ENCODE measurements at places on chromosomes 4 and X.

- no peak for DNase-seq
Measured at GRCh38 chrX:108415146-108415545, 23.1 kb downstream of the COL4A6 start.

GRCh38 chr4:95080969-95081368 is 323.2 kb downstream of the BMPR1B start:
- no peak for DNase-seq

DNA sequence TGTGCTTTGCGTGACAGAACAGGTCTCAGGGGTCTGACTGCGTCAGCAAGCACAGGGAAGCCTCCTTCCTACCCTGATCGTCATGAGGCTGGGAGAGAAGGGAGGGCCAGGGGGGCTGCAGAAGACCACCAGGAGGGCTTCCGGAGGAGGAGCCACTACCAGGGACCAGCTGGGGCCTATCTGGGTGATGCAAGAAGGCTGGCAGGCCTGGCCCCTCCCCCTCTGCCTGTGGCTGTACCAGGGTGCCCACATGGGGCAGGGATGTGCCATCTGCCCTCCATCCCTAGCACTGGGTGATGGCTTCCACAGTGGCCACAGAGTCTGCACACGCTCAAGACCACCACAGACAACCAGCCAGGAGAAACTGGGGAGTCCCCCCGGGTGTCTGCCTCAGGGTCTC is 116.4 kb upstream of the NKX1-1 start:
- DNase-seq = no peak

- no peak for DNase-seq
Measured at GRCh38 chr4:140330311-140330900, 43.0 kb upstream of the SCOC start.

GRCh38 chrX:150148749-150149672 is 210.7 kb upstream of the EOLA2 start:
- no peak for DNase-seq

DNA sequence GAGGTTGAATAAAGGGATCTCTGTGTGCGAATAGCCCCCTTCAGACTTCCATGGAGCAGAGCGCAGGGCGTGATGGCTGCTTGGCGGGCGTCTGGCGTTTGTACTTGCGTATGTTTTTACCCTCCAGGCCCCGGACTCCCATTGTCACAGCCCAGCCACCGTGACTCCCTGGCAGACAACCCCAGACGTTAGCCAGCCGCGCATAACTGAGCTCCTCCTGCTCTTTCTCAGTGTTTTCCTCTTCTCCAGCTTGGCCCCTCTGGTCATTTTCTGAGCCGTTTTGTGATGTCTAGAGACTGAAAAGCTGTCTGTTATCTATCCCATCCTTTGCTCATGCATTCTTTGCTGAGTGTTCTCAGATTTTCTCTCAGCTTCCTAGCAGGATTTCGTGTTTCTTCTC is 54.3 kb downstream of the IGFBP7 start:
- DNase-seq = no peak

DNA sequence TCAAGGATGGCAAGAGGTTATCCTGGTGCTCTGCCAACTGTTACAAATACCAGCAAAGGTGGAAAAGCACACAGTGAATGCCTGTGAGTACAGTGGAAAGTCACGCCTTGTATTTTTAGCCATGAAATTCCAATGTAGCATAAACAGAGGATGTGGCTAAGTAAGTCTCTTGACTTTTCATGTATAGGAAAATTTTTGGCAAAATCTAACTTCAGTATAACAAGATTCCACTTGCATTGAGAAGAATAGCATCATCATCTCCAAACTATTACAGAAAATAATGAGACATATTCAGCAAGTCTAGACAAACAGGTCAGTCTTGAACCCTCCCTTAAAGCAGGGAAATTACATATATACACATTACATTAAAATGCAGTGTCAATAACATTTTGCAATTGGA is 7.9 kb downstream of the SLC10A6 start:
- DNase-seq = no peak

Data from cortex of kidney (tissue), 1 donor.